Frontal cortex (tissue), 4 donors: ENCODE measurements at places on chromosomes 2 and 18.
A peak's percentile ranks its signal among the peaks of the same experiment; 100 is the strongest.

- peak; percentile 37 for DNase-seq
These were observed 79.4 kb upstream of the ASB18 start for GRCh38 chr2:236343400-236344161.

GRCh38 chr2:6637330-6637729 lies 228.4 kb downstream of the CMPK2 start:
- no peak for DNase-seq

GRCh38 chr2:238285653-238286082 lies 2.7 kb downstream of the PER2 start:
- no peak for DNase-seq

DNA sequence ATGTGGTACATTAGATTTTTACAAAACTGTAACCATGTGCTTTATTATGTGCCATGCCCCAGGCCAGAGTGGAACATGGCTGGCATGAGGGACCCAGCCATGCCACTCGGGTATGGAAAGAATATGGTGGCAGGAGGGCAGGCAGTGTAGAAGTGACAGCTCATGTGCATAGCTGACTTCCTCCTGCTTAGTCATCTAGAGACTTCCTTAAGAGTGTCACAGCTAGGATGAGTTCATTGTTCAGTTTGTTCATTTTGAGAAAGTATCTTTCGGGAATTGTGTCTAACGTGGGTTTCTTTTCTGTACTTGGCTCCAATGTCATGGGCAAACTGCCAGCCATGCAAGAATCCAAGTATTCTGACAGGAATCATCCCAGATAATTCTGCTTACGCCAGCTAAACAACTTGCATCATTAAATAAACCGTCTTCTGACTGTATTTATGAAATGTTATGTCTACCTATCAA lies 94.3 kb upstream of the ITGB6 start:
- no peak for DNase-seq

- no peak for DNase-seq
These were observed 24.0 kb upstream of the PAIP2B start for GRCh38 chr2:71250935-71251334.

DNA sequence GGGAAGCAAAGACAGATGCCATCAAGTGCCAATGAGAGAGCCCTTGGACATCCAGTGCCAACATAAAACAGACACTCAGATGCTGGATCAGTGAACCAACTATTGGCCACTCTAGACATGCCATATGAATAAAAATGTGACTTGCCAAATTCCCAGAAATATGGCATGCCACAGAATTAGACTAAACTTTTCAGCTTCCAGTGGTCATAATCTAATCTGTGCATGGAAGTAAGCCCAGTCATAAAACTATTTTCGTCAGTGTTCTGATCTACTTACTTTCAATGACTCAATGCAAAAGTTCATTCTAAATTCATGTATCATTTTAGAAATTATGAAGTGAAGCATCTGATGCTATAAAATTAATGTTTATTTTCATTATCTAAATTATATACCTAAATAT lies 1506.2 kb upstream of the NXPH2 start:
- DNase-seq = no peak
